ENCODE measurements at places on chromosomes 7 and 10. TPM values are rescaled to one million over a fixed set of nuclear protein-coding genes. Genes with fewer than 3 reads are reported as not detected.

IFIT1B gene
- total RNA-seq: not detected

C7orf33 gene
- total RNA-seq: not detected

NEUROG3 gene
- not detected for total RNA-seq

GNAI1 gene
- 2.0 TPM for total RNA-seq

WNT8B gene
- total RNA-seq: not detected

PLOD3 gene
- 34.0 TPM for total RNA-seq

GPR26 gene
- not detected for total RNA-seq

SPDYE5 gene
- 0.26 TPM for total RNA-seq

HOGA1 gene
- total RNA-seq: not detected

CEP55 gene
- not detected for total RNA-seq

PKD1L1 gene
- total RNA-seq: 0.78 TPM

KIAA1217 gene
- total RNA-seq: not detected

ABCA13 gene
- total RNA-seq: not detected

GRM3 gene
- total RNA-seq: not detected

FOXK1 gene
- 71.5 TPM for total RNA-seq

PNLIP gene
- total RNA-seq: not detected

IQUB gene
- 0.16 TPM for total RNA-seq

SVIL gene
- total RNA-seq: 15.7 TPM

PRR15 gene
- total RNA-seq: not detected

FAM221A gene
- 8.0 TPM for total RNA-seq

SLC16A9 gene
- total RNA-seq: not detected

LRMDA gene
- not detected for total RNA-seq

KCNH2 gene
- total RNA-seq: 1.6 TPM

Data from naive thymus-derived CD8-positive, alpha-beta T cell (primary cell).